ENCODE measurements at places on chromosomes 3 and 15.

DNA sequence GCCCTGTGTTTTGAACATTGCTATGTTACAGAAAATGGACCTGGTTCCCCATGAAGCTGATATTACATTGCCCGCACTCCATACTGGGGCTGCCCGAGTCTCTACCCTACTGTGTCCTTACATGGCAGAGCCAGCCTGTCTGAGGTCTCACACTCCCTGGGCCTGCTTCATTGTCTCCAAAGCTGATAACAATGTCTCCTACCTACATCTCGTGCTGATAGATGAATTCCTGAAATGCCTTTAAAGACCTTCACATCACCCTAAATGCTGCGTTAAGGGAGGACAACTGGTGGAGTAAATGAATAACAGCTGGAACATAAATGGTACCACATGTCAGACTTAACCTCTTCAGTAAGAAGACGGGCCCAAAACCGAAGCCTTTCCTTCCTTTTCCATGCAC, 62.9 kb upstream of the PTX3 start:
- no peak for DNase-seq

DNA sequence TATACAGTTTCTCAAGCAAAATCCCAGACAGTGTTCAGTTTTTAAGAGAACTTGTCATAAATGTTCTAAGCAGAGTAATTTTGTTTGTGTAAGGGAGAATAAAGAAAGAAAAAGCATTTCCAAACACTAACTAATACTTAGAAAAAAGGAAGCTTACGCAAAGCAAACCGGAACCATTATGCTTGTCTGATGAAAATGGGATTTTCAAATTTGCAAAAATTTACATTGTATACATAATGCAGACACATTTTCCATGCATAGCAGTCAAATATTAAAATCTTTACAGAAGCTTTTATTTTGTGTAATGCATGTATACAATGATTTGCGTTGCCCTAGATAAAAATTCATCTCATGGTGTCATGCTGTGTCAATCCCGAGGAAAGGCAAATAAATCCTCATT, 229.0 kb downstream of the SLC9A9 start:
- DNase-seq, result no peak

GRCh38 chr15:76197703-76198455, 113.4 kb downstream of the ETFA start:
- no peak for DNase-seq

DNA sequence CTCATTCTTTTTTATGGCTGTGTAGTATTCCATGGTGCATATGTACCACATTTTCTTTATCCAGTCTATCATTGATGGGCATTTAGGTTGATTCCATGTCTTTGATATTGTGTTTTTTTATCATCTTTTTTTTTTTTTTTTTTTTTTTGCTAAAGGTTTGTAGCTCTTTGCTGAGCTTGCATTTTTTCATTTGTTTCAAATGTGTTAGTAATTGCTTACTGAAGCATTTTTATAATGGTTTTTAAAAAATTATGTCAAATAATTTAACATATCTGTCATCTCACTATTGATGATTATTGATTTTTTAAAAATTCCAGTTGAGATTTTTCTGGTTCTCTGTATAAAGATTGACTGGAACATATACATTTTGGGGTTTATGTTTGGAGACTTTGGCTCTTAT, 934.6 kb downstream of the TUSC7 start:
- no peak for DNase-seq

GRCh38 chr15:80953001-80953952, 36.3 kb downstream of the MESD start:
- no peak for DNase-seq

- DNase-seq, result no peak
Measured at GRCh38 chr15:62888623-62889022, 153.9 kb upstream of the TPM1 start.

DNA sequence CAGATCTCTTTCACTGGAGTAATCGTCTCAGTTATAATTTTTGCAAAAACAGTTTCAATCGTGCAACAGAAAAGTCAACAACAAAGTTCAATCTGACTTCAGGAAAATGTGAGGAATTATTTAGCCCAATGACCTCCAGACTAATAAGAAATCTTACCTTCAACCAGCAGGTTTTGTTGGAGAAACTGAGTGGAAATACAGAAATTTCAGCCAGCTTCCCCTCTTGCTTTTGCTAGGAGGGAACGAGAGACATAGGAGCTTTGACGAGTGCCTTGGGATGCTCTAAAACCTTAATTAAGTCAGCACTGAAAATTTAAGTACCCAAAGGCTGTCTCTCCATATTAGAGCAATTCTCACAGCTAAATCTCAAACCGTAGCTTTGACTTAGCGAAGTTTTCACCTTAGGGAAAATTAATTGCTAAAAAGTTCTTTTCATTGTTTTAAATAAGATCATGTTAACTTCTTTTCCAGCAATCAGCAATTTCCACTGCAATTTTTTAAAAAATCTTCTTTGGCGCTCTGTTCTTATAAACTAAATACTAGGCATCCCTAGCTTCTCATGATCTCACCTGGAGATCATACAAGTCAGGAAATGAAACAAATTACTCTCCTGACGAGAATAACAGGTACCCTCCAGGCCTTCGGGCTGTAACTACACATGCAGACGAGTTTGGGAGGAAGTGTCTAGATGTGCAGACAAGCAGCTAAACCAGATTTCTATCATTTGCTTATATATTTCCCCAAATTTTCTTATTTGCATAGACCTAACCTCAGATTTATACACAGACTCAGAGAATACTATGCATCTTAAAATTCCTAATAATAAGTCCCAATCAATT, 250.2 kb downstream of the FAM43A start:
- no peak for DNase-seq

GRCh38 chr3:186502138-186502948, 41.8 kb downstream of the CRYGS start:
- no peak for DNase-seq

GRCh38 chr3:150605998-150606641, 3.0 kb downstream of the SELENOT start:
- no peak for DNase-seq

GRCh38 chr3:30289766-30290165, 316.6 kb upstream of the TGFBR2 start:
- no peak for DNase-seq

- DNase-seq, result no peak
Measured at GRCh38 chr15:100670505-100671021, 68.2 kb downstream of the ASB7 start.

- DNase-seq, result no peak
Measured at GRCh38 chr15:28044121-28044672, 54.9 kb downstream of the OCA2 start.

- no peak for DNase-seq
Measured at GRCh38 chr15:45112143-45112590, 1.8 kb downstream of the DUOX2 start.

DNA sequence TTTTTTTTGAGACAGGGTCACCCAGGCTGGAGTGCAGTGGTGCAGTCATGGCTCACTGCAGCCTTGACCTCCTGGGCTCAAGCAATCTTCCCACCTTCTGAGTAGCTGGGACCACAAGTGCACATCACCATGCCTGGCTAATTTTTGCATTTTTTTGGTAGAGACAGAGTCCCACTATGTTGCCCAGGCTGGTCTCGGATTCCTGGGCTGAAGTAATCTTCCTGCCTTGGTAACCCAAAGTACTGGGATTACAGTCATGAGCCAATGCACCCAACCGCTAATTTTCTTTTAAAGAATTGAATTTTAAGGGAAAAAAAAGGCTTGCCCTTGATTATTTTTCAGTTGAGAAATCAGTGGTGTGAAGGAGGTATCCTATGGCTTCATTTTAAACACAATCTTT, 334.0 kb downstream of the SOX2 start:
- no peak for DNase-seq

- no peak for DNase-seq
Measured at GRCh38 chr3:57998366-57999283, 9.6 kb upstream of the FLNB start.

DNA sequence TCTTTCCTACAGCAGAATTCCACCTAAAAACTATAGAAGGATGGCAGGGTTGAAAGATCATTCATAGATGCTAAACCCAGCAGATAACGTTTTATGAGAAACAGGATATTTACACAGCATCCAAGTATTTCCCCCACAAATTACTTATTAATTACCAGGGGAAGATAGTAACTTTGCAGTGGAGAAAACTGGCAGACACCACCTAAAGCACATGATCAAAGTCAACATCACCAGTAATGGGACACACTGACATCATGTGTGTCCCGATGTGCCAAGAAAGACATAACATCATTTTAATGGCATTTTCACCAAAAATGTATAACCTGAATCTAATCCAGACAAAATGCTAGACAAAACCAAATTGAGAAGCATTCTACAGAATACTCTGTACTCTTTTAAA, 220.4 kb upstream of the THBS1 start:
- no peak for DNase-seq
